ENCODE measurements at places on chromosomes 5 and 9.

GRCh38 chr5:36666986-36667385, 60.6 kb downstream of the SLC1A3 start:
- H3K4me3 ChIP-seq, result no peak overlapping the region
- H3K36me3 ChIP-seq, result no peaks in the 10 kb centered on the region
- H3K4me1 ChIP-seq, result no peaks in the 10 kb centered on the region
- no peaks in the 10 kb centered on the region for H3K27me3 ChIP-seq
- no peak overlapping the region for H3K27ac ChIP-seq

GRCh38 chr5:122473138-122473843, 161.3 kb downstream of the SNCAIP start:
- H3K27me3 ChIP-seq, result peaks cover 7% of the 10 kb centered on the region
- H3K4me1 ChIP-seq, result no peaks in the 10 kb centered on the region
- H3K27ac ChIP-seq, result no peak overlapping the region

GRCh38 chr9:6072865-6073264, 57.4 kb upstream of the RANBP6 start:
- H3K27me3 ChIP-seq, result no peaks in the 10 kb centered on the region
- peaks cover 2% of the 10 kb centered on the region for H3K36me3 ChIP-seq
- no peak for DNase-seq
- peaks cover 15% of the 10 kb centered on the region for H3K4me1 ChIP-seq
- H3K27ac ChIP-seq, result no peak overlapping the region

- no peaks in the 10 kb centered on the region for H3K27me3 ChIP-seq
- H3K27ac ChIP-seq, result no peak overlapping the region
- H3K4me1 ChIP-seq, result no peaks in the 10 kb centered on the region
- H3K36me3 ChIP-seq, result no peaks in the 10 kb centered on the region
- DNase-seq, result no peak
- no peak overlapping the region for H3K4me3 ChIP-seq
Observed at GRCh38 chr9:86563936-86564335, 209.7 kb upstream of the TUT7 start.

DNA sequence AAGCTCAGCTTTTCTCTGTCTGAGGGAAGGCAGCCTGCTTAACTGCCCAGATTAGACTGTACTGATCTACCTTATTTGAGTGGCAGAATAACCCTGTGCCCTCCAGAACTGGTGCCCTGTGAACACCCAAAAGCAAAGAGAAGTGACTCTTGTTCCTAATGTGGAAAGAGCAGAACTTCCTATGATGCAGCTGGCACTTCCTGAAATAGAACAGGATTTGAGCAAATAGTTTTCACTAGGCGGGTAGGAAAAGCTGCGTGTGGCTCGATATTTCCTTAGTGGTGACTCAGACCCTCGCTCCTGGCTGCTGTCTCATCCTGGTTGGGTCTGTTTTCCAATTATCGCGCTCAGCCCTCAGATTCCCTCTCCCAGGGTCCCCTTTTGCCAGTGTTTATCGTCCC, 89.9 kb downstream of the SH3TC2 start:
- H3K27ac ChIP-seq, result no peak overlapping the region
- peaks cover 8% of the 10 kb centered on the region for H3K27me3 ChIP-seq
- no peaks in the 10 kb centered on the region for H3K4me1 ChIP-seq
- no peaks in the 10 kb centered on the region for H3K36me3 ChIP-seq

DNA sequence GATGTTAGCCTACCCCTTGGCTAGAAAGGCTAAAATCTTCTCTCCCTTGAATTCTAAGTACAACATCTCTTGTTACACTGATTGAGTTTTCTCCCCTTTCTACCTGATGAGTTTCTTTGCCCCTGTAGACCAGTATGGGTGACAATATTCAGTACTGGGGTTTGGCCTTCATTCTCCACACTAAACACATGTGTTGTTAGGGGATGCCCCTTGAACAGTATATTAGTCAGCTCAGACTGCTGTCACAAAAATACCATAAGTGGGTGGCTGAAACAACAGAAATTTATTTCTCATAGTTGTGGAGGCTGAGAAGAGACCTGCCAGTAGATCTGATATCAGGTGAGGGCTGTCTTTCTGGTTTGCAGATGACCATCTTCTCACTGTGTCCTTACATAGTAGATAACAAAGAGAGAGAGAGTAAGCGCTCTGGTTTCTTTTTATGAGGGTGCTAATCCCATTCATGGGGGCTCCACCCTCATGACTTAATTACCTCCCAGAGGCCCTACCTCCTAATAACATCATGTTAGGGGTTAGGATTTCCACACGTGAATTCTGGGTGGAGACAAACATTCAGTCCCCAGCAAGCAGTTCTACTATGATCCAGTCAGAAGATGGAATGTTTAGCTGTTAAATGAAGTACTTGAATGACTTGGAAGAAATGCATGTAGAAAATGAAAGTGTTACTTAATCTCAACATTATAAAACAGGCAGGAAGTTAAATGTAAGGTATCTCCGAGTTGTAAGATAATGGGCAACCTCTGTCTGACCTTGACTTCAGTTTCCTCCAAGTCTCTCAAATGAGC, 17.5 kb downstream of the VLDLR start:
- H3K27me3 ChIP-seq, result no peaks in the 10 kb centered on the region
- peak overlapping the region; percentile 24 for H3K27ac ChIP-seq

- DNase-seq, result peak; percentile 36
- H3K36me3 ChIP-seq, result peaks cover 4% of the 10 kb centered on the region
- no peak overlapping the region for H3K4me3 ChIP-seq
Observed at GRCh38 chr9:34929506-34930102, 28.5 kb upstream of the PHF24 start.

DNA sequence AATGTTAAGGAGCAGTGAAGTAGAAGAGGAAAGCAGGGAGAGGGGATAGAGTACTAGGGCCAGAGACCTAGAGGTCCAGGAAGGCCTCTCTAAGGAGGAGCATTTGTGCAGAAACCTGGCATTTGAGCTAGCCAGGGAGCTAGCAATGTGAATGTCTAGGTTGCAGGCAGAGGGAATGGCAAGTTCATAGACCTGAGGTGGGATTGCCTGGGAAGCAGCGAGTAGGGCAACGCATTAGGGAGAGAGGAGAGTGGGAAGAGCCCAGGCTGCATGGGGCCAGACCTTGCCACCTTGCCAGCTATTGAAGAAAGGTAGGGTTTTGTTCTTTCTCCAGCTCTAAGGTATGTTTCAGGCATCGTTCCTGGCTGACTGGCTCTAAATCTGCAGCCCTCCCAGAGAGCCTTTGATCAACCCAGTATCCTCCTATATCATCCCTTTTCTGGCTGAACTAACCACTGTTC, 54.0 kb downstream of the SLC22A5 start:
- peaks cover 31% of the 10 kb centered on the region for H3K36me3 ChIP-seq
- H3K27ac ChIP-seq, result peak overlapping the region; percentile 27
- H3K4me1 ChIP-seq, result peaks cover 96% of the 10 kb centered on the region
- DNase-seq, result no peak
- H3K27me3 ChIP-seq, result no peaks in the 10 kb centered on the region

- H3K4me3 ChIP-seq, result no peak overlapping the region
- peaks cover 38% of the 10 kb centered on the region for H3K4me1 ChIP-seq
- no peaks in the 10 kb centered on the region for H3K27me3 ChIP-seq
- H3K27ac ChIP-seq, result no peak overlapping the region
- peaks cover 13% of the 10 kb centered on the region for H3K36me3 ChIP-seq
Observed at GRCh38 chr5:10707198-10708142, 53.6 kb downstream of the DAP start.

DNA sequence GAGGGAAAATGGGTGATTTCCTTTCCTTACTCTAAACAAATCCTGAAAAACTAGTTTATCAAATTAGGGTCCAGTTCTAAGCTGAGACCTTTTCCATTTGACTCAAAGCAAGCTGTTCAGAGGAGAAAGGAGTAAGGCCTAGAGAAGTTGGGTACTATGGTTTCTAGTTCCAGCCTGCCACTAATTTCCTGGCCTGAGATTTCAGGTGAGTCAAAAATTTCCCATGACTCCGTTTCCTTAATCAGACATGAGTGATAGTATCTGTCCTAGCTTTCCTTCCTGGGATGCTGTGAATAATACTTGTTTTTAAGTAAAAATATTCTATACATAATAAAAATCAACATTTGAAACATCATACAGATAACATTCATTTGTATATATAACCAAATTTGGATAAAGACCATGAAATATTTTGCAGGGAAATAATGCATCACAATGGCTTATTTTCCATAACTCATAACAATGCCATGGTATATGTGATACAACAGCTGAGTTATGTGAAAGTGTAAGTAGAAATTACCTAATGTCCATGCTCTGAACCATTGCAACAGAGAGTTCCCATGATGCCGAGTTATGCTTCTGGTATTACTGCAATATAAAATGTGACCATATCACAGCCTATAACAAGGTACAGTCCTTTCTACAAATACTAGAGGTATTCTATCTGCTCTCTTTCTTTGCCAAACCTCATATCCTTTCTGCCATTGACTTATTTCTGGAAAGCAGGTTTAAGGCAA, 142.7 kb downstream of the MLLT3 start:
- H3K27ac ChIP-seq, result no peak overlapping the region
- peaks cover 38% of the 10 kb centered on the region for H3K4me1 ChIP-seq
- no peaks in the 10 kb centered on the region for H3K27me3 ChIP-seq
- DNase-seq, result no peak
- no peak overlapping the region for H3K4me3 ChIP-seq
- H3K36me3 ChIP-seq, result peaks cover 5% of the 10 kb centered on the region

DNA sequence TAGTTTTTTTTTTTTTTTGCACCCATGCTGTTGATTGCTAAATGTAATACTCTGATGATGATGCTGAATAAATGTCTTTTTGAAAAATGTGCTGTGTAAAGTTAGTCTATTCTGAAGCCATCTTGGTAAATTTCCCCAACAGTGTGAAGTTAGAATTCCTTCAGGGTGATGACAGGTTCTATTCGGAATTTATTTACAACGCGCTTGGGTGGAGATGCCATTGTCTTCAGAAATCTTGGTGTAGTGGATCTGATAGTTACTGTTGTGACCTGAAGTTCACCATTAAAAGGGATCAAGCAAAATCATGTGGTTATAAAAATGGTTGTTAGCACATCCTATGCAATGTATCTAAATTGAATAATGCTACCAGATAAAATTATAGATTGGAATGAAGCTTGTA, 36.3 kb upstream of the DMRT1 start:
- no peak overlapping the region for H3K4me3 ChIP-seq
- peaks cover 5% of the 10 kb centered on the region for H3K27me3 ChIP-seq
- no peak for DNase-seq
- no peaks in the 10 kb centered on the region for H3K4me1 ChIP-seq

DNA sequence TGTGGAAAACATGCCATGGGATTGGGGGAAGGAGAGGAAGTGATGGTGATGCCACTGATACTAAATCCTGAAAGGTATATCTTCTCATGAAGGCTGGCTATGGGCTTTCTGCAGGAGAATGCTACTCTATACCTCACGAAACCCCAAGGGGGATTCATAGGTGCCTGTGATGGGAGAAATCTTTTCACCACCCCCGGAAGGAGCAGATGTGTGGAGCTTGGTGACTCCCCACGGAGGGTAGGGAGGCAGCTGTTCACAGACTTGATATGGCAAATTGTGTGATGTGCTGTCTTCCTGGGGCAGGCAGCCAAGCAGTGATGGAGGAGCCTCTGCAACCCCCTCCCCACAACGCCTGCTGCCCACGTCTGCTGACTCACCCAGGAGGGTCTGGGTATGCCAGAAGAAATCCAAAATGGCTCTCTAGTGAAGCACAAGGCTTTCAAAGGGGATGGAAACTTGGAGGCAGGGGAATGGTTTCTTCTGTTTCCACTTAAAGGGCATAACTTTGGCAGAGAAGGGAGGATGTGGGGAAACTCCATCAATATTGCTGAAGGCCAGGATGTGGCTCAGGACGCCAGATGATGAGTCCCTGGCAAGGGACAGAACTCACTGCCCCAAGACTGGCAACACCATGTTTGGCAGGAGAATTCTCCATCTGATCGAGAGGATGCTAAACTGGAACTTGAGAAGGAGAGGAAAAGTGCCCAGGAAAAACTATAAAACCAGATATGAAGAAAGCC, 188.3 kb downstream of the GABBR2 start:
- H3K27ac ChIP-seq, result no peak overlapping the region
- no peak overlapping the region for H3K4me3 ChIP-seq
- no peaks in the 10 kb centered on the region for H3K4me1 ChIP-seq
- no peak for DNase-seq

DNA sequence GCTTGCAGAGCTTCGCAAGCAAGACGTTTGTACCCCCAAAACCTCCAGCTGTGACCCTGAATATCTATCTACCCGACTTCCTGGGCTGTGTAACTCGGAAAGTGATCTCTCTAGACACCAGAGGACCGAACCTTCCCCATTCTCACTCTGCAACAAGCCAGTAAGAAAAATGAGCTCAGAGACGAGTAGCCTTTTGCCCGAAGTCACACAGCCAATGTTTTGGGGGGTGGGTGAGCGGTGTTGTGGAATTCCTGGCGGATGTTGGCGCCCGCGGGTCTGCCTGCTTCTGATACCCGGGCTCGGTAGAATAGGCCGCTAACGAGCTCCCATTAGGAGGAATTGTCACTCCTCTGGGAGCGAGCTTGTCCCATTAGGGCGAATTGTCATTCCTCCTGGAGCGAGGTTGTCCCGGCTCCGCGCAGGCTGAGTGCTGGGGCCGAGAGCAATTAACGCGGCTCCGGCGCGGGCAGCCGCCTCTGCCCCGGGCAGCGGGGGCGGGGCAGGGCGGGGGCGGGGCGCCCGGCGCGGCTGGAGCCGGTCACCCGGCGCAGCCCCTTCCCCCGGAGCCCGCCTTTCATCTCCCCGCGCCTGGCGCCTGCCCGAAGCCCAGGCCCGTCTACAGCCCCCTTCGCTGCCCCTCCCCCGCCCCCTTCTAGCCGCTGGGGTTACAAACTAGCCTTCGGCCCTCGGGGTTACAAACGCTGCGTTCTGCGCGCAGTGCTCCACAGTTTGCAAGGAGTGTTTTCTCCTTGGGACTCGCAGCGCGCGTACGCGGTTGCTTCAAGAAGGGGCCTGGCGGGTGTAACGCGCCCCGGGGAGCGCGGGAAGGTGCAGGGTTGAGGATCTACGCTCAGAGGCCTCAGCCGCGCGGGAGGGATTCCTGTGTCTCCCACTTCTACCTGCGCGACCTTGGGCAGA, 3.5 kb upstream of the MSX2 start:
- DNase-seq, result no peak
- H3K27ac ChIP-seq, result no peak overlapping the region
- no peaks in the 10 kb centered on the region for H3K36me3 ChIP-seq
- no peak overlapping the region for H3K4me3 ChIP-seq
- peaks cover 77% of the 10 kb centered on the region for H3K27me3 ChIP-seq
- peaks cover 7% of the 10 kb centered on the region for H3K4me1 ChIP-seq

DNA sequence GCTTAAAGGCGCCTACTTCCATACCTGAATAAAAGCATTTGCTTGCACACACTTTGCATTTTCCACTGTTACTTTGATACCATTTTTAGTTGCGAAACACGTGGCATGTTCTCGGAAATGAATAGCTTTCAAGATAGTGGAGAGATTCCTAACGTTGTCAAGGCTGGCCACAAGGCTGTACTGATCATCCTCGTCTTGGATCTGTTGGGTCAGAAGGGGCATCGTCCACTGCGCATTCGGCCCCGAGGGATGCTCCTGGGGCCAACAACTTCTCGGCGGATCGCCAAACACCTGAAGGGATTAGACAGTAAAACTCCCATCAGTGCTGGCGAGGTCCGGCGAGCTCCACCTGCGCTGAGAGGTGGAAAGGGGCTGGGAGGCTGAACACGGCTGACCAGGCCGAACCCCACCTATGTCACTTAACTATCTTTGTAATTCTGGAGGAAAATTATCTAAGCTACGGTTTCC, 599 bp downstream of the RAD1 start:
- peaks cover 47% of the 10 kb centered on the region for H3K36me3 ChIP-seq
- DNase-seq, result peak; percentile 14
- peaks cover 35% of the 10 kb centered on the region for H3K4me1 ChIP-seq

All from activated naive CD8-positive, alpha-beta T cell treated with anti-CD3 and anti-CD28 coated beads, Interleukin-2, amount 50 U/mL, for 24 hours (primary cell).